ENCODE measurements at places on chromosomes 3 and 15.

- DNase-seq, result no peak
Measured at GRCh38 chr3:130786306-130786705, 39.7 kb upstream of the PIK3R4 start.

DNA sequence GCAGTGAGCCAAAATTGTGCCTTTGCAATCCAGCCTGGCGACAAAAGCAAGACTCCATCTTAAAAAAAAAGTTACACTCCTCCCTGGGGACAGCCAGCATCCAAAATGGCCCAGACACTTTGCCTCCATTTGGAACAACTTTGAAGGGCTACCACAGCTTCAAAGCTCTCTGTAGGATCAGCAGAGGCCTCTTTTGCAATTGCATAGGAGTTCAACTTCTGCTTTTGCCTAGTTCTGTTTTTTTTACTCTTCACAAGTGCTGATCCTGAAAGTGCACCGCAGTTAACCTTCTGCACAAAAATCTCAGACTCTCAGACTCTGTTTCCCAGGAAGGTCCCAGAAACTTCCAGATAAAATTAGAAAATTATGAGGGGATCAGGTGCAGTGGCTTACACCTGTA lies 25.2 kb upstream of the SLC4A7 start:
- no peak for DNase-seq

- no peak for DNase-seq
Measured at GRCh38 chr15:56734013-56734635, 815 bp upstream of the ZNF280D start.

DNA sequence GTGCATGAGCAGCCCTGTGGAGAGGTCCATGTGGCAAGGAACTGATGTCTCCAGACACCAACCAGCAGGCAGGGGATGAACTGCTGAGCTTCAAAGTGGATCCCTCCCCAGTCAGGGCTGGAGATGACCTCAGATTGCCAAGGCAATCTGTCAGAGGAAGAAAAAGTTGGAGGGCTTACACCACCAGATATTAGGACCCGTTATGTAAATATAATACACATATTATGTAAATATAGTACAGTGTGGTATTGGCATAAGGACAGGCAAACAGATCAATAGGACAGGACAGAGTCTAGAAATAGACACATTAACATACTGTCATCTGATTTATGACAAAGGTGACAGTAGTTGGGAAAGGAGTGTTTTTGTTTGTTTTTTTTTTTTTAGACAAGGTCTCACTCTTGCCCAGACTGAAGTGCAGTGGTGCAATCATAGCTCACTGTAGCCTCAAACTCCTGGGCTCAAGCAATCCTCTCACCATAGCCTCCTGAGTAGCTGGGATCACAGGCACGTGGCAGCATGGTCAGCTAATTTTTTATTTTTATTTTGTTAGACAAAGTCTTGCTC lies 18.0 kb upstream of the RAB7A start:
- DNase-seq, result no peak

DNA sequence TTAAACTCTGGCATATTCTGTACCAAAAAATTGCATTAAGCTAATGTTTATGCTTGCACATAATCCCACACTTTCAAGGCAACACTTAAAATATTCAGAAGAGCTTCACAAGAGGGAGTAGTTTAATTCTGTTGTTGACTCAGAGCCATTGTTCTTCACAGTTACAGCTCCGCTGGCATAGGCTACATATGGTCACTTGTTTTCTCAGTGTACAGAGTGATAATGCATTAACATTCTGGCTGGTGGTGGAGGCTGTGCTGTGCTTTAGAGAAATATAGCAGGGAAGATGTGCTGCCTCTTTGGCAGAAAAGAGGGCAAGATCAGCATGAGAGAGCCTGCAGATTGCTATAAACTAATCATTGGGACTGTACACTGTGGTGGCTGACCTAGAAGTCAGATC lies 13.3 kb downstream of the NLGN1 start:
- DNase-seq, result no peak

DNA sequence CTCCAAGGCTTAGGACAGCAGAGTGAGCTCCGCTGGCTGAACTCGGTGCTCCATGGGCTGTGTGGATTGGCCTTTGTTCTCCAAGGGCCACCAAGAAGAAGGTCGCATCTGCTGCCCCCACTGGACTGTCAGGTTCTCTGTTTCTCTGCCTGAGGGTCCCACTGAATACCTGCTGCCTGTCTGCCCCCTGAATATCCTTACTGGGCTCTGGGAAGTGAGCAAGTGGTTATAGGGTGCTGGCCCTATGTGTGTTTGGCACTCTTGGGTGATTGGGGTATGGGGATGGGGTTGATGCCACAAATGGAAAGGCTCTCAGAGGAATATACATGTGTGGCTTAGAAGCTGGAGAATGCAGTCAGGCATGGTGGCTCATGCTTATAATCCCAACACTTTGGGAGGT lies 82.3 kb downstream of the THSD4 start:
- no peak for DNase-seq

GRCh38 chr3:192570821-192571791 lies 156.2 kb downstream of the FGF12 start:
- no peak for DNase-seq

- DNase-seq, result no peak
Measured at GRCh38 chr15:71337197-71337845, 222.1 kb downstream of the THSD4 start.

DNA sequence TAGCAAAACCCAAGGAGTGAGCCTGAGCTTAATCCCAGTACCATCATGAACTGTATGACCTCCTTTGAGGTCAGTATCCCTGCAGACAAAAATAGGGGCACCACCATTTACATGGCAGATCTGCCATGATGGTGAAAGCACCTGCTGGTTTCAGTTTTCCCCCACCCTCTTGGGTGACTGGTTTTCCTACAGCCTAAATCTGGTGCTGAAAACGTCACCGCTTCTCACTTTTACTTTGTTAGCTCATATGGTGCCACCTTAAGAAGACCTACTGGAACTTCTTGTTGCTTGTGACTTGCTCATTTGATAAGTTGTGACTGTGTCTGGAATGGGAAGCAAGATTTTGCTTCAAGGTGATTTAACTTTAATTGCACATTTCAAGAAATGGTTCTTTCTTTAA lies 5.1 kb downstream of the PPP1R2 start:
- no peak for DNase-seq

DNA sequence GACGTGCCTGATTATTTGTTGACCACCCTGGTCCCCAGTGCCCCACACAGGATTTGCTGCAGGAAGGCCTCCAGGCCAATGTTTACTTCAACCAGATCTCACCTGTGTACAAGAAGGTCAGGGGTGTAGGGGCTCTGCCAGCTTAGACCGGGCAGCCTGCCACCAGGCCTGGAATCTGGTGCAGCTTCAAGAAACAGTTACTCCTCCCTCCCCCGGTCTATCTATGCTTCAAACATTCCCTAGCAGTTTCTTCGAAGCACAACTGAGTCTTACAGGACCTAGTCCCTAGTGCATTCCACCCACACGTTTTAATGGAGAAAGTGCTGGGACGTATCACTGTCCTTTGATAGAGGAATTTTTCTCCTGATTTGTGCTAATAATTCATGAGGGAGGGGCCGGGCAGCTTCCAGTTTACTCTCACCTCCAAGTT lies 8.0 kb downstream of the SH3BP5 start:
- DNase-seq, result no peak

DNA sequence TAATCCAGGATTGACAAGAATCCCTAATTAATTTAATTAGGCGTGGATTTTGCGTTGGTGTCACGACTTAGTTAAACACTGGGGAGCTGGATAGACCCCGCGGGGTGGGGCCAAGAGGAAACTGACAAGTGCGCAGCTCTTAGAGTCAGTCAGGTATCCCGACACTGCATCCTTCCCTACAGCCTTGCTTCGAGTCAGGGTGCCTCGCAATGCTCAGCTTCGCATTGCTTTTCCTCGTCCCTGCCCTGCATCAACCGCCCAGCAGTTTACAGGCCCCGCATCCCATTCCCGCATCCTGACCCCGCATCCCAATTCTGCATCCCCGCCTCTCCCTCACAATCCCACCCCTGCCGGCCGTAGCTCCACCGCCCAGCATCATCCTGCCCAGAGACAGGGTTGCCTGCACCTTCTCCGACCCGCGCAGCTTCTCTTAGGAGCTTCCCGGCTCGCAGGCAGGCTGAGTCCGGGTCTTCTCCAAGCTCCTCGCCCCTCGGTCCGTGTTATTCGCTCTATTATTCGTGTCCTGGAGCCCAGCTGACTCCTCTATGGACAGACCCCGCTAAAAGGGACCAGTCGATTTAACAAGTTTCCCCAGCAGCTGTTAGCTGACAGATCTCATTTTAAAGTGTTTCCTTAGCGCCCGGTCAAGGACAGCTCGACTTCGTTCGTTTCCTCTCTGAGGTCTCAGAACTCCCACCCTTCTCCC lies 699 bp upstream of the SHOX2 start:
- no peak for DNase-seq

DNA sequence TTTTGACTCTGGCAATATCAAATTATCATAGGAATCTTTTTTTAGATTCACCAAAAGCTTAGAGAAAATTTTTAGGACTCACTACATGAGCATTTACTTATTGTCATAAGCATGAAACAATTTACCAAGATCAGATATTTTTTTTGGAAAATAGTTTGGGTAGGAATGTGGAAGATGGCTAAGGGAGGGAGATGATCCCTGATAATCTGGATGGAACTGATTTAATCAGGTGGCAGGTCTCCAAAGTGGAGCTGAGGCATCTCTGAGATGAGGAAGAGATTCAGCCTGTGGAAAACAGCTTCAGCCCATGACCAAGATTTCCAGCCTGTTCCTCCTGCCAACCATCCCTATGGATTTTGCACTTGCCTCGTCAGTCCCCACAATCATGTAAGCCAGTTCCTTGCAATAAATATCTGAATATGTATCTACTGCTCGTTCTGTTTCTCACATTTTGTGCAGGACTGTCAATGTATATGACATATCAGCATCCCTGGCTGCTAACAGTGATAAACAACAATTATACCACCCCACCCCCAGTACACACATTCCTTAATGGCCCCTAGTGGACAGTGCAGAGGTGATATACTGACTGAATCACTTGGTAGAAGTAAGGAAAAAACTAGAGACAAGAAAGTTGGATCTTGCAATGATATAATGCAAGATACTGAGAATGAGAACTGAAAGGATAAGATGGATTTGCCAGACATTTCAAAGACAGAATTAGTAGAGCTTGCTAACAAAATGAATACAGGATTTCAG lies 183.8 kb downstream of the NEK10 start:
- no peak for DNase-seq

GRCh38 chr15:34984889-34985630 lies 3.0 kb downstream of the ZNF770 start:
- DNase-seq, result no peak

DNA sequence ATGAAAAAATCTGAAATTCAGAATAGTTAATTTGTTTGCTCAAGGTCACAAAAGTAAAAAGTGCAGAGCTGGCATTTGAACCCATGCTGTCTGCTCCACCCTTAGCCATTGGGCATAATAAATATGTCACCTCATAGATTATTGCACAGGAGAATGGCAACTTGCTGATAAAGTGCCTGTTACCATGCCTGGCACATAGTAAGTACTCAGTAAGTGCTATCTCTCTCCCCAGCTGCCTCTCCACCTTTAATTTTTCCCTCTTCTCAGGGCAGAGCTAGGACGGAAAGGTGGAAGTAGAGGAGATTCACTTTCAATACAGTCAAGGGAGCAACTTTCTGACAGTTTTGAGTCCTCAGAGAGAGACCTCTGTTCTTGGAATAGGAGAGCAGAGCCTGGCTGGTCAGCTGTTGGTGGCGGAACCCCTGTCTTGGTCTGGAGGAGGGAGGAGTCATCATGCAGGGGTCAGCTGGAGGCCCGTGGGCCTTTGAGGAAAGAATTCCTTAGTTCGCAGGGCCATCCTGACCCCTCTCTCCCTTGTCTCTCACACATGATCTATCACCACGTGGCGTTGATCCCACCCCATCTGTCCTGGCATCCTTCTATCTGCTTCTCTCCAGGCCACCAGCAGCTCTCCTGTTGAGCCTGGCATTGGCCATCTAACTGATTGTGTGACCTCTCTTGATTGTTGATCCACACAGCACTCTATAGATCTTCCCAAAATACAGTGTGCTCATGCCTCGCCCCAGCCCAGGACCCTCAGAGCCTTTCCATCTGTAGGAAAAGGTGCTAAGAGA lies 149.3 kb downstream of the RPLP1 start:
- DNase-seq, result no peak

- DNase-seq, result peak; percentile 40
Measured at GRCh38 chr3:175392653-175393052, 533.5 kb downstream of the NAALADL2 start.
